ENCODE measurements at places on chromosomes 11 and 22. TPM values are rescaled to one million over a fixed set of nuclear protein-coding genes. Genes with fewer than 3 reads are reported as not detected.

DNA sequence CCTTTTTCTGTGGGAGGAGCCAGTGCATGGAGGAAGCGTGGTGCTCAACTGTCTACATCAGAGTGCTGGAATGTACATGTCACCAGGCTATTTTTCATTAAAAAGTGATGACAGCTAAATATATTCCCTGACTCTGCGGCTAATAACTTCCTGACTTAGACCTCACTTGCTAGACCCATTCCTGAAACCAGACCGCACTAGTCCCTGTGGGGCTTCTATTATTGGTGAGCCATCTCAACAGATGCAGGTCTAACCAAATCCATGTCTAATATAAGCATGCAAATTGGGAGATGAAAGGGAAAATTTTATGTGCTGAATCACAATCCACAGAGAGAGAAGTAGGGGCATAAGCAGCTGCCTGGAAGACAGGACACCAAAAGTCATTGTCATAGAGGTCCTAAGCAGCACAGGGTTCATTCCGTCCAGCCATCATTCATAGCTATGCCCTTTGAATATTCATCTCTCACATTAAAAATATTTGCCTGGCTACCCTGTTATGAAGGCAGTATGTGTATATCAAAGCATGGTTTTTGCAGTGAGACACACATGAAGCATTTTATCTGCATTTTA lies 110.9 kb upstream of the BLID start:
- DNase-seq, result no peak
- H3K36me3 ChIP-seq, result no peaks in the 10 kb centered on the region
- no peaks in the 10 kb centered on the region for H3K4me1 ChIP-seq
- no peak overlapping the region for H3K4me3 ChIP-seq
- no peak overlapping the region for H3K27ac ChIP-seq

The EXPH5 gene
- 17.3 TPM for total RNA-seq

The NAA40 gene
- total RNA-seq, result 24.7 TPM

DNA sequence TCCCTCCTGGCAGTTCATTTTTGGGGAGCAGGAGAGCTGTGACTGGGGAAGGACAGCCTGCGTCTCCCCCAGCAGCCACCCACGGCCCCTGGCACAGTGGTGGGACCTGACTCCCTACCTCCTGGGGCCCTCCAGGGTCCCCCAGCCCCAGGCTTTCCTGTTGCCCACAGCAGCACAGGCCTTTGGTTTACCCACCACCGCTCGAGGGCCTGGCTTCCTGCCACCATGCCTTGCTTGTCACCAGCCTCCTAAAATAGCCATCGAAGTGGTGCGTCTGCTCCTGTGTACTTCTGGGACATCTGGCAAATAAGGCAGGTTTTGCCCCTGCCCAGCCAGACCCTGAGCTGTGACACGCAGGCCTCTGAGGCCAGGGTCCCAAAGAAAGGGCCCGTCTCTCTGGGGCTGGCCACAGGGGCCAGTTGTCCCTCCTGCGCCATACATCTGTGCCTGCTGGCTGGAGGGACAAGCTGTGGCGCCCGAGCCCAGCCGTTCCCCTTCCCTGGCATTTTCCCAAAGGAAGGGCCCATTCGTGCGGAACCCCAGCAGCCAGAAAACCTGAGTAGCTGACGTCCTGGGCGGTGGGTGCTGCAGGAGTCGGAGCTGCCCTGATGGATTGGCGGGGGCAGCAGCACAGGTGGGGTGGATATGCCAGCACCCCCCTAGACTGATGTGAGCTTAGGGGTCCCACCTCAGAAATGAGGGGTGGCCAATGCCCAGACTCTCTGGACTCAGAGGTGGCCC lies 14.6 kb downstream of the PHLDA2 start:
- H3K27me3 ChIP-seq, result no peaks in the 10 kb centered on the region
- no peak overlapping the region for H3K4me3 ChIP-seq
- peaks cover 22% of the 10 kb centered on the region for H3K4me1 ChIP-seq

DNA sequence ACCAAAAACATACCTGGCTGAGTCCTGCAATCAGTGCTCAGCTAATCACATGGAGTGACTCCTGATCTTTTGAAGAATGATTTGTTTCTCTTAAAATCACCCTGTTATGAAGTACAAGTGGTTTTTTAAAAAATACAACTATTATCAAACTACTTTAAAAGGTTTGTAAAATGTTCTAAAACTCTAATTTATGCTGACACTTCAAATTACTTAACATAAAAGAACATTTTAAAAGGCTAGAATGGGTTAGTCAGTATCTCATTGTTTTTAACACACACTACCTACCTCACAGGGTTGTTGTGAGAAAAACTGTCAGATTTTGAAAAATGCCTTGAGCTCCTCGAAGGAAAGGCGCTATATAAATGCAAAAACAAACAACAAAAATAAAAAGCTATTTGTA lies 33.2 kb downstream of the KMT5B start:
- no peak overlapping the region for H3K4me3 ChIP-seq
- no peaks in the 10 kb centered on the region for H3K27me3 ChIP-seq
- no peaks in the 10 kb centered on the region for H3K36me3 ChIP-seq
- H3K4me1 ChIP-seq, result no peaks in the 10 kb centered on the region
- H3K27ac ChIP-seq, result no peak overlapping the region
- no peak for DNase-seq

DNA sequence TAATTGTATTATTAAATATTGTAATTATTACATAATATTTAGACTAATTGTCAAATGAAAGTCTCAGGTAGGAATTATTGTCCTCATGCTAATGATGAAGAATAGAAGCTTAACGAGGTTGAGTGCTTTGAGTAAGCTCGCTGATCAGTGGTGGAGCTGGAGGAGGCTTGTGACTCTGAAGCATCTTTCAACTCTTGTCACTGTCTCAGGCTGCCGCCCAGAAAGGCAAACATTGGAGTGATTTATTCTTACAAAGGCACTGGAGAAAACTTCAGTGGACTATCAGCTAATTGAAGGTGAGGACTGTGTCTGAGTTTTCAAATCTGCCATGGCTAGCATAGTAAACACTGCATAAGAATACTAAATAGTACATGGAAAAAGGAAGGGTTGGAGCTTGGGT lies 595.1 kb downstream of the NTM start:
- no peaks in the 10 kb centered on the region for H3K36me3 ChIP-seq
- H3K27ac ChIP-seq, result no peak overlapping the region

The PKNOX2 gene
- total RNA-seq, result 12.3 TPM

DNA sequence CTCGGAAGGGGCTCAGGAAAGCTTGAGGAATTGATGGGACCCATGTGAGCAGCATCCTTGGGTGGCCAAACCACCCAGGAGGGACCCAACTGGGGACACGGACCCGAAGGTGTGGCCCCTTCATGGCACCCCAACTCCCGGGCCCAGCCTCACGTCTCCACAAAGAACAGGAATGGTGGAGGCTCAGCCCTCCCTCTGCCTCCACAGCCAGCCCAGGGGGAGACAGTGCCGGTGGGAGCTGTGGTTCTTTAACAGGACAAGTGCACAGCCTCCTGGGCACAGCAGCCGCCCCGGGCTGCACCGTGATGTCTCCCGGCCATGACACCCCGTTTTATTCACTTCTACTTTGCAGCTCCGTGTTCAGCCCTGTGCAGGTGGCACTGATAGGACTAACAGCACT lies 587.2 kb downstream of the BRD1 start:
- no peak overlapping the region for H3K4me3 ChIP-seq
- H3K36me3 ChIP-seq, result no peaks in the 10 kb centered on the region
- peaks cover 10% of the 10 kb centered on the region for H3K27me3 ChIP-seq
- peak; percentile 1 for DNase-seq
- H3K4me1 ChIP-seq, result no peaks in the 10 kb centered on the region

DNA sequence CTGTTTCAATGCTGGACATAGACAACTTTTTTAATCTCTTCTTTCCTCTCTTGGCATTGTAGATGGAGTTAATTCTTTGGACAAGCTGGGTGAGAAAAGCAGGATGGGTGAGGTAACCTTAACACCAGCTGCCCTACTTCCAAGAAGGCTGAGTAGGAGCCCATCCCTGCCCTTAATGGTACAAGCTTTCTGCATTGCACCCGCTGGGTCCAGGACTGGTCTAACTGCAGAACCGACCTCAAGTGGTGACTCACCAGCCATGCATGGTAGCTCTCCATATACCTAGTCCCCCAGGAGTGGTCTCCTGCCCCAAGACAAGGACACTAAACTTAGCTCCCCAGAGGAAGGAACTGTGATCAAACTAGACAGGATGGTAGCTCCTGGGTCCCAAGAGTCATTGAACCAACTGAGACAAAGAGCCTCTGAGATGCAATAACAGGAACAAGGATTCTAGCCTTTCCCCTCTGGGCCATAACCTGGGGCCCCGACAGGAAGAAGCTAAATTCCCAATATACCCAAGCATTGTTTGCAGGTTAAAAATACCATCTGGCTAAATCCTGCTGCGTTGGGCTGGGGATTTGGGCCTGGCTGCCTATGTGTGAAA lies 32.1 kb downstream of the RPL27A start:
- H3K27ac ChIP-seq, result peak overlapping the region; percentile 33
- DNase-seq, result no peak
- no peaks in the 10 kb centered on the region for H3K27me3 ChIP-seq
- H3K36me3 ChIP-seq, result no peaks in the 10 kb centered on the region
- H3K4me3 ChIP-seq, result no peak overlapping the region

GRCh38 chr11:35250621-35251020 lies 111.7 kb downstream of the CD44 start:
- H3K4me3 ChIP-seq, result no peak overlapping the region
- no peak overlapping the region for H3K27ac ChIP-seq
- no peak for DNase-seq
- H3K36me3 ChIP-seq, result no peaks in the 10 kb centered on the region
- no peaks in the 10 kb centered on the region for H3K4me1 ChIP-seq

DNA sequence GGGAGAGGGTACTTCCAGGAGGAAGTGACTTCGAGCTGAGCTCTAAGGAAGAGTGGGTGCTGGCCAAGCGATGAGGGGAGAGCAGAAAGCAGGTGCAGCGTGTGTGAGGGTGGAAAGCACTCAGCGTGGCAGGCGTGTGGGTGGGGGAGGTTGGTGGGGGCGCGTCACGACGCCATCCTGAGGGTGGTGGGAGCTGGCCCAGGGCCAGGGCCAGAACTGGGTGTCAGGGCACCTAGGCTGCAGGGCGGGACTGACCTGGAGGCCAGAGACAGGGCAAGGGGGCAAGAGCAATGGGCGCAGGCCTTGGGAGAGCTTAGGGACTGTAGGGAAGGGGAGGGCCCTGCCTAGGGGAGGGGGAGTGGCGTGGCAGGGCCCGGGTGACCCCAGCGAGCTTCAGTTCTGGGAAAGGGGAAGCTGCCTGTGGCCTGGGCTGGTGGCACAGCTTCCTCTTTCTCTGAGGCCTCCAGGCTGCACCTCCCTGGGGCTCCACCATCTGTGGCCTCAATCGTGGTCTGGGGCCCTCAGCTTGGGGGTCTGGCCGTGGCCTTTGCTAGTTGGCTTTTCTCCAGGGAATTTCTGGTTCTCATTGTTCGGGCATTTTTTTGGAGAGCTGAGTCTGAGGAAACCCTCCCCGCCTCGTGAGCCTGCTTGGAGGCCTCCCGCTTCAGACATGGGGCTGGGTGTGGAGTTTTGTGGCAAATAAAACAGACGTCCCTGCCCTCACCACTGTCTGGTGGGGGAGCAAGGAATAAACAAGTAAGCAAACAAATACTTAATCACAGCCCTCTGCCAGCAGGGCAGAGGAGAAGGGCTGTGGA lies 8.9 kb downstream of the RELT start:
- no peaks in the 10 kb centered on the region for H3K36me3 ChIP-seq
- no peak overlapping the region for H3K27ac ChIP-seq
- H3K4me3 ChIP-seq, result no peak overlapping the region
- no peak for DNase-seq

- H3K36me3 ChIP-seq, result no peaks in the 10 kb centered on the region
- no peaks in the 10 kb centered on the region for H3K27me3 ChIP-seq
- H3K4me1 ChIP-seq, result peaks cover 10% of the 10 kb centered on the region
Observed at GRCh38 chr22:43152357-43153071, 1.2 kb downstream of the TSPO start.

DNA sequence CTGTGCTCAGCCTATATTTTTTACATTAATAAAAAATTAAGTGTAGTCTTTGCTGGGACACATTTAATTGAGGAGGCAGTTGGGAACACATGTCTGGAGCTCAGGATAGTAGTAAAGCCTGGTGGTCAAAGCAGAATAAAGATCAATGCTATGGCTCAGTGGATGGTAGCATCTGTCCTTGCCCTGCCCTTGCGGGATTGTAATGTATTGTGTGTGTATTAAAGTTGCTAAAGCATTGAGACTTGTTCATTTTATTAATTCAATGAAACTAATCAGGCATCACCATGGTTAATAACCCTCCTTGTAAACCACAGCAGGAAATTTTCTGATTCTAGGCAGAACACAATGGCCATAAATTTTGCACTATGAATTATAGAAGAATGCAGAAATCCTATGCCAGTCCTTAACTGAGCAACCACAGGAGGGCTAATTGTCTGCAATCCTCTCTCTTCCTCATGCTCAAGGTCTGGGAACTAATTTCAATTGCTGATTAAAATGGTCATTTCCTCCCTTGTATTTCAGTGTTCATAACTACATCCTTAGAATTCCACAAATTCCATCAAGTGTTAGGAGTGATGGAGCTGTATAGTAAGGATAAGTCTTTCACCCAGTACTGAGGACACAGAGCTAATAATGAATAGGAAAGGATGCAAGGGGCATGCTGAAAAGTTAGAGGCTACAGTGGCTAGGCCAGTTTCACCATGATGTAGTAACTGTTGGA lies 403.2 kb upstream of the DDI1 start:
- no peaks in the 10 kb centered on the region for H3K36me3 ChIP-seq
- H3K27ac ChIP-seq, result no peak overlapping the region
- no peaks in the 10 kb centered on the region for H3K4me1 ChIP-seq
- H3K27me3 ChIP-seq, result no peaks in the 10 kb centered on the region

GRCh38 chr11:7422544-7423331 lies 62.6 kb upstream of the OLFML1 start:
- no peak overlapping the region for H3K4me3 ChIP-seq
- DNase-seq, result no peak
- no peaks in the 10 kb centered on the region for H3K4me1 ChIP-seq
- H3K27me3 ChIP-seq, result no peaks in the 10 kb centered on the region

The OR8D1 gene
- not detected for total RNA-seq

- DNase-seq, result no peak
- peaks cover 7% of the 10 kb centered on the region for H3K4me1 ChIP-seq
- H3K4me3 ChIP-seq, result no peak overlapping the region
Observed at GRCh38 chr11:93515441-93516025, 27.7 kb downstream of the SMCO4 start.
